ENCODE measurements at places on chromosomes 6 and 20.

GRCh38 chr6:142659661-142660060 is 285.3 kb downstream of the HIVEP2 start:
- DNase-seq: no peak

DNA sequence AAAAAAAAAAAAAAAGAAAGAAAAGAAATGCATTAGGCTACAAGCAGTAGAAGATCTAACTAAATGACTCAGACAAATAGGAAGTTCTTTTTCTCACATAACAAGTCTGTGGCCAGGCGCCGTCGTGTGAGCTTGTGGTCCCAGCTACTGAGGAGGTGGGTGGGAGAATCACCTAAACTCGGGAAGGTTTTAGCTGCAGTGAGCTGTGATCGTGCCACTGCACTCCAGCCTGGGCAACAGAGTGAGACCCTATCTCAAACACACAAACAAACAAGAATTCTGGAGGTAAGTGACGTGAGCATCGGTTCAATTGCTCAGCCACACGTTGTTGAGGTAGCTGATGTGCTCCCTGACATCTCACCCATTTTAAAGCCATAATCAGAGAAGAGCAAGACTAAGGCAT is 37.9 kb upstream of the SLC23A2 start:
- DNase-seq: no peak

- no peak for DNase-seq
Measured at GRCh38 chr20:44221368-44221954, 10.9 kb upstream of the OSER1 start.

DNA sequence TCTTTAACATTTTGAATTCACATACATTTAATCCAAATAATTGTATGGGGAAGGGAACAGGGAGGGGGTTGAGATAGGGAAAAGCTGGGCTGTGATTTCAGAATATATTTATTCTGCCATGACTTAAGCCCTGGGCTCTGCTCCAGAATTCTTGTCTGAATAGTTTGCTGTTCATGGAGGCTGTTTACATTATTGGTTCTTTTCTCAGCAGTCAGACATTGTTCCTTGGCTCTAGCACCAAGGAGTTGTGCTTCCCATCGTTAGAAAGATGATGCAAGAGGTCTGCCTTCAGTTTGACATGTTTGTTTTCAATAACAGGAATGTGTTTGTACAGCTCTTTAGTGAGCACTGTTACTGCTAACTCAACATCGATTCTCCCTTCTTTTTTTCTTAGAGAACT is 198.8 kb upstream of the CDYL start:
- no peak for DNase-seq

GRCh38 chr6:13702809-13703302 is 8.8 kb downstream of the RANBP9 start:
- no peak for DNase-seq

DNA sequence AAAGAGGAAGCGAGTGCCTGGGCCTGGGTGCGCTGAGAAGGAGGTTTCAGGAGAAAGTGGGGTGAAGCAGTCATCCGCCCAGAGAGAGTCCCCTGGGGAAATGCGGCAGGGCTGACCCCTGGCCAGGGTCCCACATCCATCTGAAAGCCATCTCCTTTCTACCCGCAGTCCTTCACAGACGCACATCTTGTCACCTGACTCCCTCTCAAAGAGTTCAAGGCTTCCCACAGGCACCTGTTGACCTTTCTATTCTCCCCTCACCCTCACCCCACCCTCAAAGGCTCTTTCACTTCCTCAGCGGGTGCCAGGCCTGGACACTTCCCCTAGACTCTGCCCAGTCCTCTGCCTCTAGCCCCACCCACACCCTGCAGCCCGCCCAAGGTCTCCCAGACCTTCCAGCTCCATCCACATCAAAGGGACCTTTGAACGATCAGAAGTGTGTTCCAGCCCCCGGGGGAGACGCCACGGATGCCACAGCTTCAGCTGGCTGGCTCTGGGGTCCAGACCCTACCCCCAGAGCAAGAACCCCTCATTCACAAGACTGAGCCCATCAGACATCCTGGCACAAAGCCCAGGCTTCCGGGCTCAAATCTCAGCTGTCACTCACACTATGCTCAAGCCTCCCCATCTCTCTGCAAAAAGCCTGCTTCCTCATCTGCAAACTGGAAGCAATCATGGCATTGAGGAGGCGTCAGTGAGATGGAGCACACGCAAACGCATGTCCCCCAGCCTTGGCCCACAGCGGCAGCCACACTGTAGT is 2.1 kb downstream of the CTSZ start:
- DNase-seq: peak; percentile 68

DNA sequence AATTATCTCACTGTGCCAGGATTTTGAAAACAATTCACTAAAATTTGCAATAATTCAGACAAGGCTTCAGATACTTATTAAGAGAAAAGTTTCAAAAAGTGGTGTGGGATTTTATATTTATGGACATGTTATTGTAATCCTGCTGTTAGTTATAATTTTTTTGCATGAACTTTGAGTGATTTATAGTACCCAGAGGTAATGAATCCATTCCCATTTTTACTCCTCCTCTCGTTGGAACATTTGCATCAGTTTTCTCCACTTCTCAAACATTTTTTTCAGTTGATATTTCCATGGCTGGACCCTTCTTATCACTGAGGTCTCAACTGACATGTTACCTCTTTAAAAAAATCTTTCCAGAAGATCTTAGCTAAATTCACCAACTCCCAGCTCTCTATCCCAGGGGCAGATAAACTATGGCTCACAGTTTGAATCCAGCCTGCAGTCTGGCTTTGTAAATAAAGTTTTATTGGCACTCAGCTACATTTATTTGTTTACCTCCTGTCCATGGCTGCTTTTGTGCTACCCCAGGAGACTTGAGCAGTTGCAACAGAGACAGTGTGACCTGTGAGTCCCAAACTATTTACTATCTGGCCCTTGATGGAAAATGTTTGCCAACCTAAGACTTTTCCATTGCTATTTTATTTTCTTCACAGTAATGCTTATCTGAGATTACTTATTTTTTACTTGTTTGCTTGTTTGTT is 83.4 kb downstream of the TSHZ2 start:
- no peak for DNase-seq

GRCh38 chr20:1844325-1845162 is 50.7 kb upstream of the SIRPA start:
- no peak for DNase-seq

DNA sequence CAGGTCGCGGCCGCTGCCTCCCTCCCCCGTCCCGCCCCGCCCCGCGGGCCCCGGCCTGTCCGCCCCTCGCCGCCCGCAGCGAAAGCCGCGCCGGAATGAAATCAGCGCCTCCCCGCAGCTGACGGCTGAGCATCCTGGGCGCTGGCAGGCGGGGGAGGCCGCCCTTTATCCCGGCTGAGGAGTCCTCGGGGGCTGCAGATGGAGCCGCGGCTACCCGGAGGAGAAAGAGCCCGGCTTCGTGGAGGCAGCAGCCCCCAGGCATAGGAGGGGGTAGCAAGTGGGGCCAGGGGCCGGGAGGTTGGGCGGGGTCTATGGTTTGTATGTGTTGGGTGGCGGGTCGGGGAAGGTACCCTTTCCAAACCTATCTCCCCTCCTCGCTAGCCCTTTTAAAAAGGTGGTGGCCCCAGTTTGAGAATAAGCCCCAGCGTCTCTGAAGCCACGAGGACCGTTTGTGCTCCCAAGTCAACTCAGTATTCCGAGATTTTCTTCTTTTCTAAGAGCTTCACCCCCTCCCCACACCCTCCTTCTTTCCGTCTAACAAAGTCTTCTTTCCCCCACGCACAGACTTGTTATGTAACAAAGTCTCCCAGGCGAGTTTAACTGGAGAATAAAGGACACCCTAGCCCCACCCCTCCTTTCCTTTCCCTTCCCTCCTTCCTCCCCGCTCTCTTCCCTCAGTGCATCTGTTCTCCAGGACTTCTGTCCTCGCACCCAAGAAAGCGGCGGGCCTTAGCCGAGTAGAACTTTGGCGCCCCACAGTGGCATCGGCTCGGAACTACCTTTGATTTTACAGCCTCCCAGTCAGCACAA is 11.0 kb downstream of the POU3F2 start:
- DNase-seq: peak; percentile 90

GRCh38 chr6:14337152-14337551 is 219.6 kb downstream of the CD83 start:
- no peak for DNase-seq

DNA sequence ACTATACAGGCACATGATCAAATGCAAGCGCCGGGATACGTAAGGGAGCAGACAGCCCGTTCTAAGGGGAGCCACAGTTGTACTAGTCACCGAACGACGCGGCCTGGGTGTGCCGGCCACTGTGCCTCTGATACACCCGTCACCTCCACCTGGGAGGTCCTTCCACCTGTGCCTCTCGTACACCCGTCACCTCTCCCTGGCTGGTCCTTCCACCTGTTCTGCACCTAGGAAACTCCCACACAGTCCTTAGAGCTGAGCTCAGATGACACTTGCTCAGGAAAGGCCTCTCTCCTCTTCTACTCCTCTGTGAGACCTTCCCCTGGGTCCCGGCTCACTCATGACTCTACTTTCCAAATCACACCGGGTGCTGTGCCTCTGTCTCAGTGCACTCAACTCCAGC is 245.0 kb downstream of the TTLL2 start:
- no peak for DNase-seq

DNA sequence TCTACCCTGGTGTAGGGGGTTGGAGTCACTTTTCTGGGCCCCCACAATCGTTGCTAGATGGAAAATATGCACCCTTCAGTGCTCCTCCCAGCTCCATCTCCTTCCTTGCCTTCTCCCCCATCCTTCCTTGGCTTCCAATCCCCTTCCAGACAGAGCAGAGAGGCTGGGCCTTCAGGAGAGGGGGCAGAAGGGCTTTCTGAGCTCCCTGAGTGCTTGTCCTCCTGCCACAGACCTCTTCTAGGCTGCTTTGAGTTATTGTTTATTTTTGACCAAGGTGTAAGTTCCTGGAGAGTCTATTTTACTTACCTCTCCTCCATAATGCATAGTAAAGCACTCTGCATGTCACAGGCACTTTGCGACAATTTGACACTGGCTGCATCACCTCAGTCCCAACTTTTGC is 96.4 kb upstream of the CNKSR3 start:
- DNase-seq: no peak

DNA sequence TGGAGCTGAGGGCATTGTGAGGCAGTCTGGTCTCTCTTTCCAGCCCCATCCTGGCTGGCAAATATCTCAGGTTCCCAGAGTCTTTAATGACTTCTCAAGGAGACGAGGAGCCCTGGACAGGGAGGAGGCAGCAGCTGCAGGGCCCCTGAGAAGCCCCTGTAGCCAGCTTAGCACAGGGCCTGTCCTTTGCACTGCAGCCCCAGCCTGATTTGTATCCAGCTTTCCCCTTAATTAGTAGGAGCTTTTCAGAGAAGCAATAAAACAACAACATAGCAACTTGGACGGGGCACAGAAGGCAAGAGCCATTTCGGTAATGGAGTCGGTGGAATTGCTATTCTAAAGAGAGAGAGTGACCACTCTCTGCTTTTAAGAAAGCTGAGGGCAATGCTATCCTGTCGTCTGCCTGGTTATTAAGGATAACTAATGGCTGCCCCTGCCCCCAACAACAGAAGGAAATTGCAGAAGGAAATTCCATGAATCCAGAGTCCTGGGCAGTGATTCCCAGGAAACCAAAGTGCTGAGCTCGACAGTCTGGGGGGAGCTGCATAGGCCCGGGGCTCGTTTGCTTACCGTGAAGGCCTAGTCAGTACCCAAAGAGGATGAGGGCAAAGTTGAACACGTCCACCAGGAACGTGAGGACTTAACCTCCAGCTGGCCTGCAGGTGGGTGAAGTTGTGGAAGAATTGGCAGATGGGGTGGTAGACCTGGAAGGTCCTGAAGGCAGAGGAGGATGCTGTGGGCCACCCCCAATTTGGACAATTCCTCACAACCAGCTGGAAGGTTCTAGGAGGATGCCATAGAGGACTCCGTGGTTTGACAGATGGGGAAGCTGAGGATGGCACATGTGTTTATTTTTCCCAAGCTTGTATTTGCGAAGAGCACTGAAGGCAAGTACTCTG is 50.3 kb downstream of the NPEPL1 start:
- DNase-seq: no peak

DNA sequence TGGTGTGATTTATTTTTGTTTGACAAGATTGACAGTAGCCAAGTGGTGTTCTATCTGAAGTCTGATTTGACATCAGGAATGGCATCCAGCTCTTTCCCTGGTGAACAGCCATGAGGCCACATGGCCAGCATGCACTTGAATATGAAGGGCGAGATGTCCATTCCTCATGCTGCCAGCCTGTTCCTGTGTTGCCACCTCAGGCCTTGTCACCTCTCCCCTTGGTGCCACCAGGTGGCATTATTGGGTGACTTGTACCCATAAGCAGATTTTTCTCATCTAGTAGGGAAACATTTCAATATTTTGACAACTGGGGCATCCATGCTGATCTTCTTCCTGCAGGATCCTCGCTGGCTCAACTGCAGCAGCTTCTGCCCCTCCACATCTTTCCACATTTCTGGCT is 199.1 kb downstream of the ERMARD start:
- DNase-seq: no peak

GRCh38 chr6:76876922-76877553 is 586.3 kb downstream of the HTR1B start:
- DNase-seq: peak; percentile 13

DNA sequence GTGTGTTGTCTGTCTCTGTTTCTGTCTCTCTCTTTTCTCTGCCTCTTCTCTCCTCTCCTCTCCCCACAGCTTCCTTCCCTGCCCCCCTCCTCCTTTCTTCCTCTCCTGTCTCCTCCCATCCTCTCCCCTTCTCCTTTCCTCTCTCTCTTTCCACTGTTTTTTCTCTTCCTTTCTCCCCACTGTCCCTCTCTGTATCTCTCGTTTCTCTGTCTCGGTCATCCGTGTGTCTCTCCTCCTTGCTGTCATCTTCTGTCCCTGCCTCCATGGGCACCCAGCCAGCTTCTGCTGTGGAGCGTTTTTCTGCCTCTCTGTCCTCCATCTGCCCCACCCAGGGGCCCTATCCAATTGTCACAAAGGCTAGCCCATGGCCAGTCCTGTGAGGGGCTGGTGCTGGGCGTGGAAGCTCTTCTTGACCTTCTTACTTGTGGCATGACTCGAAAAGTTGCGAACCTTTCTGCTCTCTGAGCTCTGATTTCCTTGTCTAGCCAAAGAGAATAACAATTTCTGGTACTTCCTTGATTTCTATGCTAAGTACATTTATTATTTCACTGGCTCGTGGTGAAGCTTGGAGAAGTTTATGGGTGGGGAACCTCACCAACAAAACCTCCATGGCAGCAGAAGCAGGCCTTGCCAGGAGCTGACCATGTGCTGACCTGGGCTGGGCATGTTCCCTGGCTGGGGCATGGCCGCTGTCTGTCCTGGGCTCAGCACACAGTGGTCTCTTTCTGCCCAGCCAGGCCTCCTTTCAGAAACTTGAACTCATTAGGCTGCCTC is 69.3 kb downstream of the CEBPB start:
- no peak for DNase-seq

DNA sequence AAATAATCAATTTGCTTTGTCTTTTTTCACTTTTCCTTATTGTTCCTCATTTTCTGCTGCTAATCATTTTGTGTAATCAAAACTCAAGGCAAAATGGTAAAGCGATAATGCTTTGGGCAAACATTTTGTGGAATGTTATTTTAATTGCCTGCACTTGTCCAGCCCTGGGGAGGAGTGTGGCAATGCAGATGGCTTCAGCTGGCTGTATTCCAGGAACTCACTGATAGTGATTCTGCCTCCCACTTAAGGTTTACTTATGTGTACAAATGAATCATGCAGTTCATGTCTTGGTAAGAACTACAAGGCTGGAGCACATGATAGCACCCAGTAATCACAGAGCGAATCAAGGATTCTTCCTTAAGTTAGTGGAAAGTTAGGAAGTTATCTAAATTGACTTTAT is 107.8 kb downstream of the COL19A1 start:
- DNase-seq: peak; percentile 65

Measured in SJCRH30 (cell line).